ENCODE measurements at places on chromosomes 3 and 15.

DNA sequence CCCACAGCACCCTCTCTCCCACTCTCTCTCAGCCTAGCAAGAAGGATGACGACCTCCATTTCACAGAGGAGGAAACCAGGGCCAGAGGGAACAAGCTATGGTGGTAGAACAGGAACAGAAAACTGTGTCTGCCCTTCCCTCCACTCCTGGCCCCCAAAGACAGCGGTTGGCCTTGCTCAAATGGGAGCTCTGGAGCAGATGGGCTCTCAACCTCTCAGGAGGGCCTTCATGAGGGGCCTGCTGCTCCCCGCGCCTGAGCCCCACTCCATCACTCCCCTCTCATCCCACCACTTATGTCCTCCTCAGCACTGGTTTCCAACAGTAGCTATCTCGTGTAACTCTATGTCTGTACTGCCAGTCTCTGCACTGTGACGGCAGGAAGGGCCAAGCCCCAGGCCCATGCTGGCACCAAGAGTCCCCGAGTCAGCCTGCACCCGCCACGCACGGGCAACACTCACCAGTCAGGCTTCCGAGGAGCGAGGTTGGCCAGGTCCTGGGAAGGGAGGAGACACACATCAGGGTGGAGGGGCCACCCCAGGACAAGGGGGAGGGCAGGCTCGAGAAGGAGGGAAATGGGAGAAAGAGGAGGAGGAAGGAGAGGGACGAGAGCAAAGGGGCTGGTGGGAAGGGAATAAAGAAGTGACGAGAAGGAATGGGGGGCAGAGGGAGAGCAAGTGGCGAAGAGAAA is 45.5 kb downstream of the PTH1R start:
- H3K4me1 ChIP-seq, result no peaks in the 10 kb centered on the region
- H3K36me3 ChIP-seq, result peaks cover 81% of the 10 kb centered on the region
- DNase-seq, result no peak
- H3K4me3 ChIP-seq, result no peak overlapping the region
- H3K27me3 ChIP-seq, result no peaks in the 10 kb centered on the region

- DNase-seq, result no peak
- H3K4me3 ChIP-seq, result no peak overlapping the region
- H3K27ac ChIP-seq, result no peak overlapping the region
- H3K4me1 ChIP-seq, result no peaks in the 10 kb centered on the region
These were observed 8.4 kb downstream of the FRMD5 start for GRCh38 chr15:44186705-44187104.

- no peak for DNase-seq
- no peaks in the 10 kb centered on the region for H3K27me3 ChIP-seq
- no peak overlapping the region for H3K27ac ChIP-seq
- peaks cover 11% of the 10 kb centered on the region for H3K36me3 ChIP-seq
- H3K4me1 ChIP-seq, result peaks cover 11% of the 10 kb centered on the region
- no peak overlapping the region for H3K4me3 ChIP-seq
These were observed 21.3 kb downstream of the EPHB3 start for GRCh38 chr3:184582646-184583577.

GRCh38 chr15:47890397-47891150 is 173.3 kb downstream of the SEMA6D start:
- H3K36me3 ChIP-seq, result no peaks in the 10 kb centered on the region
- H3K27me3 ChIP-seq, result no peaks in the 10 kb centered on the region
- no peak for DNase-seq
- H3K27ac ChIP-seq, result no peak overlapping the region

- H3K27me3 ChIP-seq, result peaks cover 82% of the 10 kb centered on the region
- H3K27ac ChIP-seq, result no peak overlapping the region
- no peaks in the 10 kb centered on the region for H3K36me3 ChIP-seq
- peaks cover 8% of the 10 kb centered on the region for H3K4me1 ChIP-seq
These were observed 231.2 kb upstream of the ARRDC4 start for GRCh38 chr15:97729270-97729669.

DNA sequence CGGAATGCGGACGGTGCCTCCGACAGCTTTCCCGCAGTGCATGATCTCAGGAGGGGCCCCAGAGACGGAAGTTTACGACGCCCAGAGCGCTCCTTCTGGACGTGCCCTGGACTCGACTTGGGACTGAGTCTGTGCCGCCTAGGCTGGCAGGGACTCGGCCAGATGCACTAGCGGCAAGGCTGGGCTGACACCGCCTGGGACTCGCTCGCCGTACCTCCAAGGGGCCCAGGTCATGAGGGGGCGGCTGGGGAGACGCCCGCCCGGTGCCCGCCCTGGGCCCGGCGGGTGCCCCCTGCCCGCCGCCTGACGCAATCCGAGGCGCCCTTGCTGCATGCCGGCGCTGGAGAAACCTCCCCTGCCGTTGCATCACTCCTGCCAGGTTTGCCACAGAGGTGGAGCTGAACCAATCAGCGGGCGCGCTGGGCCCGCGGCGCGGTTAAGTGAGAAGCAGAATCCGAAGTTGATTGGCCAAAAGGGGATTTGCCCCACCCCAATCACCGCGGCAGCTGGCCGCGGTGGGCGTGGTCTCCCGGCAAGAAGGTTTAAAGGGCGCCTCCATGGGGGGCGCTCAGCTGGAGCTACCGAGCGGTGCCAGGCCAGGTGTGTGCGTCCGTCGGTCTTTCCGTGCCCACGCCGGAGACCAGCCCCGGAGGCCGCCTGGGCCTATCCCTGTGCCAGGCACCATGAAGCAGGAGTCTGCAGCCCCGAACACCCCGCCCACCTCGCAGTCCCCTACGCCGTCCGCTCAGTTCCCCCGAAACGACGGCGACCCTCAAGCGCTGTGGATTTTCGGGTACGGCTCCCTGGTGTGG is at the start of gene CHAC1:
TSS of gene CHAC1 (plus strand) at position 571 of the 812 bp plus-strand sequence. CDS start at position 684, 113 bp downstream.
- peak within 1 kb of the TSS; percentile 83 for H3K27ac ChIP-seq
- peaks cover 19% of the 10 kb centered on the region for H3K36me3 ChIP-seq
- H3K27me3 ChIP-seq, result no peaks in the 10 kb centered on the region
